ENCODE measurements at places on chromosomes 4 and X. TPM values are rescaled to one million over a fixed set of nuclear protein-coding genes. Genes with fewer than 3 reads are reported as not detected.

Gene PRKG2
- 0.62 TPM for polyA plus RNA-seq

Gene DACH2
- not detected for polyA plus RNA-seq

Gene NAA11
- polyA plus RNA-seq = not detected

Gene HMGN5
- 0.92 TPM for polyA plus RNA-seq

Gene CPLX1
- polyA plus RNA-seq = not detected

Gene POF1B
- polyA plus RNA-seq = not detected

Gene PDLIM5
- 38.7 TPM for polyA plus RNA-seq

Gene FATE1
- not detected for polyA plus RNA-seq

Gene ZDHHC15
- polyA plus RNA-seq = not detected

Gene GRID2
- not detected for polyA plus RNA-seq

Gene CDK16
- 3.0 TPM for polyA plus RNA-seq

Gene SYN1
- polyA plus RNA-seq = not detected

Gene HOPX
- 1,315 TPM for polyA plus RNA-seq

Gene EFHC2
- 13.2 TPM for polyA plus RNA-seq

Gene RRH
- polyA plus RNA-seq = not detected

Gene MAGEB3
- polyA plus RNA-seq = not detected
